ENCODE measurements at places on chromosomes 7 and 10.

DNA sequence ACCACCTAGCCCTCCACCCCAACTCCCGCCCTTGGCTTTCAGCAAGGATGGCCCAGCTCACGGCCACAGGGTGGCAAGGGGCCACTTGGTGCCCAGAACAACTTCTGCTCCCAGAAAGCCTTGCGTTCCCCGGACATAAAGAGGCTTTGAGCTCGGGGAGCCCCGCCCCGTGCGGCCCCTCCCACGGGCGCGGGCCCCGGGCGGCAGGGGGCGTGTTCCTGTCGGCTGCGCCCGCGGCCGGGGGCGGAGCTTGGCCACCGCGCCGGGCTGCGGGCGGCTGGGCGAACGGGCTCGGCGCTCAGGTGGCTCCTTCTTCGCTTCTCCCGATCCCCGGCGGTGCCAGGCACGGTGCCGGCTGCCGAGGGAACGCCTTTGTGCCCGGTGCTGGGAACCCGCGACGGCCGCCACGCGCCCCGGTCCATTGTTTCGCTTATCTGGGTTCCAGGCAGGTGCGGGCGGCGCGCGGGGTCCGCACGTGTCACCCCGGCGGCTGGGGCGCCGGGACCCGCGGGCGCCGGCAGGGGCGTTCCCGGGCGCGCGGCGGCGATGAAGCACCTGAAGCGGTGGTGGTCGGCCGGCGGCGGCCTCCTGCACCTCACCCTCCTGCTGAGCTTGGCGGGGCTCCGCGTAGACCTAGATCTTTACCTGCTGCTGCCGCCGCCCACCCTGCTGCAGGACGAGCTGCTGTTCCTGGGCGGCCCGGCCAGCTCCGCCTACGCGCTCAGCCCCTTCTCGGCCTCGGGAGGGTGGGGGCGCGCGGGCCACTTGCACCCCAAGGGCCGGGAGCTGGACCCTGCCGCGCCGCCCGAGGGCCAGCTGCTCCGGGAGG lies at the start of gene NFE2L3:
Gene NFE2L3 (plus strand): TSS at position 246 of the 829 bp plus-strand sequence. CDS start 301 bp downstream, at position 547.
- DNase-seq: peak; percentile 81

DNA sequence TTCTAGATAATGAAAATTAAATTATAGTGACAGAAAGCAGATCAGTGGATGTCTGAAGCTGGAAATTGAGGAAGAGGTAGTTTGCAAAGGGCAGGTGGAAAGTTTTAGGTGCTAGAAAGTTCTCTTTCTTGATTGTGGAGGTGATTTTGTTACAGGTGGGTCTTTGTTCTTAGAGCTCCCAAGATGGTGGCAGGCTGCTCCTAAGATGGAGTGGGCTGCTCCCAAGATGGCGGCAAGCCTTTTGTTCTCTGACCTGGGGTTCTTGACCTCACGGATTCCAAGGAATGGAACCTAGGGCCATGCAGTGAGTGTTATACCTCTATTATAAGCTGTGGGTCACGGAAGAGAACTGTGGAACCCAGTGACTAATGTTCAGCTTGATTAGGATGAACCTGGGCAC lies 32.5 kb downstream of the SUGCT start:
- no peak for DNase-seq

- no peak for DNase-seq
These were observed 50.9 kb downstream of the EBF3 start for GRCh38 chr10:129912986-129913695.

- no peak for DNase-seq
These were observed 4.8 kb upstream of the CYP3A43 start for GRCh38 chr7:99822731-99823718.

- no peak for DNase-seq
These were observed 73.1 kb downstream of the GTF2IRD1 start for GRCh38 chr7:74526780-74527179.

DNA sequence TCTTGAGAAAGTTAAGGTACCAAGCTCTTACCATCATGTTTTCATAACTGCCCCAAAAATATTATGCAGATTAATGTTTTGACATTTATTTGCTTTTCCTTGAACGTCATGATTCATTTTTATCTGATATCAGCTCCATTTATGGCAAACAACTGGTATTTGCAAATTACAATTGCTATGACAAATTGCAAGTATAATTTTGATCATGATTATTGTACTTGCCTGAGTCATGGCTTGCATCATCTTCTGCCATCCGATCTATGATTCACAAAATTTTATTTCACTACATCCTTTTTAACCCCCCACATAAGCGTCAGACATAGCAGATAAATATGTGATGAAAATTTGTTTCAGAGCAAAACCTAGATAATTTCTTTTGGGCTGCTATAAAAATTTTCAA lies 155.0 kb downstream of the STK31 start:
- peak; percentile 49 for DNase-seq

GRCh38 chr7:155602750-155603149 lies 41.7 kb upstream of the RBM33 start:
- DNase-seq: no peak

DNA sequence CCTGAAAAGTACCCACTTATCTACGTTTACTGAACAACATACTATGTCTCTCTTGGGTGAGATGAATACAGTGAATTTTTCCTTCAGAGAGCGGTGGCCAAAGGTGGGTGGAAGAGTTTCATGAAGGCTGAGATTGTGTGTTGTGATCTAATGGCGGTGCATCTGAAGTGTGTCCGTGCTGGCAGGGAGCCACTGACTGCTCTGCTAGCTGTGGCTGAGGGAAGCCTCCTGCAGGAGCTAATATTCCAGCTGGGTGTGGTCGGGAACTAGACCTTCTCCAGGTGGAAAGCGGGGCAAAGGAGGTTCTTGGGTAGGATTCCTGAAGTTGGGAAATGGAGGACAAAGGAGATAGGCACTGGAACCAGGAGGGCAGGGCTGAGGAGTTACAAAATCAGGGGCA lies 69.2 kb upstream of the GRB10 start:
- no peak for DNase-seq

DNA sequence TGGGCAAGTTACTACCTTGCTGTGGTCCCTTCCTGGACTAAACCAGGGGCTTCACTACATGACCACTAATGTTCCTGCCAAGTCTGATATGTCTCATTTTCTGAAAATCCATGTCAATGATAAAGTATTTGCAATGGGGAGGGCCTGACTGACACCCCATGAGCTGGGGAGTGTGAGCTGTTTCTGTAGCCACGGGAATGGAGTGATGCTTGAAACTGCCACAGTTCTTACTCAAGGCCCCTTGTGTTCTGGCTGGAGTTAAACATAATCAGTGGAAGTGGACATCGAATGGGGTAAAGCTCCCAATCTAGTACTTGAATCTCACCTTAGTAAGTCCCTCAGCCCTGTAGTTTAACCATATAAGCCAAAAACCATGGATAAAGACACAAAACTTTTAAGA lies 61.9 kb upstream of the PDLIM1 start:
- DNase-seq: no peak

DNA sequence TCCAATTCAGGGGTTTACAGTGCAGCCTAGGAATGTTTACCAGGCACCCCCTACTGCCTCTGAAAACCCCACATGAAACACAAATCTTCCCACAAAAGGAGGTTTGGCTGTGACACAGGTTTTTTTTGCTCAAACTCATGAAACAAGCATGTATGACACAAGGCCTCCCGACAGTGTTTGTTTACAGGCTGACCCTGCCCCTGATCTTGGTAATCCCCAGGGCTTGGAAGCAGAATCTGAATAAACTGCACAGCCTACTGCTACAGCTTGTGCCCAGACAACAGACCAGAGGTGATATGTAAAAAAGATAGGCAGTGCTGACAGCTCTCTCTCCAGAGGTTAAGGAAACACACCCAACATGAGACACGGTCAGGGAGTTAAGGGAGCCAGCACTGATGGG lies 184.2 kb downstream of the KMT2E start:
- DNase-seq: peak; percentile 83

- no peak for DNase-seq
These were observed 463.6 kb downstream of the ZWINT start for GRCh38 chr10:55897490-55897921.

DNA sequence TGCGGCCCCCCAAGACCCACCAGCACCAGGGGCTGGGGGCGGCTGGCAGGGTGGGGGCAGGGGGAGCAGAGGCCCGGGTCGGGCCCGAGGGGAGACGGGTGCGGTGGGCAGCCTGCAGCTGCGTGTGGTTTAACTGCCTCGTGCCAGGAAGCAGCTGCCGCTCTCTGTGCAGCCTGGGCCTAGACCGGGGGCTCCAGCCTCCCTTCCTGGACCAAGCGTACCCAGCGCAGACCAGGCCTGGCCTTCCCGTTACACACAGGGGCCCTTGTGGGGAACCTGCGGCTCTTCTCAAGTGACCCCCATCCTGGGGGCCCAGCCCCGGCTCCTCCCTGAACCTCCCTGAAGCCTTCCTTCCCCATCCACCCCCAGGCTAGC lies 6.6 kb upstream of the INTS1 start:
- no peak for DNase-seq

DNA sequence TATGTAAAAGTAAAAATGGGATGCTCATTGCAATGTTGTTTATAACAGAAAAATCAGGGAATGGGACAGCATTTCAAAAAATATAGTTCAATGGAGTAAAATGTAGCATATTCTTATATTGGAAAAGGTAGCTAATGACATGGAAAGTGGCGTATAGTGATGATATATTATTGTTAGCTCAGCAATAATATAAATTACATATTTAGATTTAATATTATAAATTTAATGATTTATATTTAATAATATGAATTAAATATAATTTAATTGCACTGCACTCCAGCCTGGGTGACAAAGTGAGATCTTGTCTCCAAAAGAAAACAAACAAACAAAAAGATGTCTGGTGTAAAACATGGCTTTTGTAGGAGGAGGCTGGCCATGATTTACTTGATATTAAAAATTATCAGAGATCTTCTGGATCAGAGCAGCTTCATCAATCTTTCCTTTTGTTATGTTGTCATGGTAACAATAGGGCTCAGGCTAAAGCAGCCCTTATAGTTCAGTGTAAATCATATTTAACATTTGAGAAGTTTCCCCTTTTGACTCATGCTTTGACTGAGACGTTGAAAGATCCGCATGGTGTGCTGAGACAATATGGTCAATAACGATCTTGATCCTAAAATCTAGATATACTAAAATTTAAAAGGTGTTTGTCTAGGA lies 23.2 kb downstream of the OR6B1 start:
- no peak for DNase-seq

- DNase-seq: no peak
These were observed 159.8 kb downstream of the PIP4K2A start for GRCh38 chr10:22554461-22555182.

DNA sequence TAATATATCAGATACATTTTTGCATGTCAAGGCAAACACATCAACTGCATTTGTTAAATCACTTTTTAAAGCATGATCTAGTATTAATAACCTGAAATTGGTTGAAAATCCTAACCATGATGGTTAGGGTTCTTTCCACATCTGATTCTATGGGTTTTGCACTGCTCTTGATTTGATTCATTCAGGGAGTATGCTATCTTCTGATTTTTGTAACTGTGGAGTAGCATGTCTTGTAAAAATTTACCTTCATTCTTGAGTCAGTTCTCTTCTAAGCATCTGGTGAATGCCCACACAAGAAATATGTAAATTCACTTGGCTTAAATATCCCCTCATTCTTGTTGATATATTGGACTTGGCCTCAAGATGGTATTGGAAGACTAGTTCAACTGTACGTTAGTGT lies 178.7 kb downstream of the KLF6 start:
- no peak for DNase-seq

DNA sequence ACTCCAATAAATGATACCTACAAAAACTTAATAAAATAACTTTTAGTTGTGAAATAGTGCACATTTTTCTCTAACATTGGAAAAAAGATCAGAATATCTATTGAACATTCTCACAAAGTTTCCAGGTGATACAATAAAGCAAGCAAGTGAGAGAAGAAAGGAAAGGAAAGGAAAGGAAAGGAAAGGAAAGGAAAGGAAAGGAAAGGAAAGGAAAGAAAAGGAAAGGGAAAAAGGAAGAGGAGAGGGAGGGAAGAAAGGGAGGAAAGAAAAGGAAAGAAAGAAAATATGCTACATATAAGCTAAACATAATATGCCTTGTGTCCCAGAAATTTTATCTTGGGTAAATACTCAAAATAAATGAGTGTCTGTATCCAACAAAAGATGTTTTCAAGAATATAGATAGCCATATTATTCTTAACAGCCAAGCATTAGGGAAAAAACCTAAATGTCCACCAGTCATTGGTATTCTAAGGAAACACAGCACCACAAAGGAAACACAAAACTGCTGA lies 510.2 kb upstream of the ZWINT start:
- no peak for DNase-seq

DNA sequence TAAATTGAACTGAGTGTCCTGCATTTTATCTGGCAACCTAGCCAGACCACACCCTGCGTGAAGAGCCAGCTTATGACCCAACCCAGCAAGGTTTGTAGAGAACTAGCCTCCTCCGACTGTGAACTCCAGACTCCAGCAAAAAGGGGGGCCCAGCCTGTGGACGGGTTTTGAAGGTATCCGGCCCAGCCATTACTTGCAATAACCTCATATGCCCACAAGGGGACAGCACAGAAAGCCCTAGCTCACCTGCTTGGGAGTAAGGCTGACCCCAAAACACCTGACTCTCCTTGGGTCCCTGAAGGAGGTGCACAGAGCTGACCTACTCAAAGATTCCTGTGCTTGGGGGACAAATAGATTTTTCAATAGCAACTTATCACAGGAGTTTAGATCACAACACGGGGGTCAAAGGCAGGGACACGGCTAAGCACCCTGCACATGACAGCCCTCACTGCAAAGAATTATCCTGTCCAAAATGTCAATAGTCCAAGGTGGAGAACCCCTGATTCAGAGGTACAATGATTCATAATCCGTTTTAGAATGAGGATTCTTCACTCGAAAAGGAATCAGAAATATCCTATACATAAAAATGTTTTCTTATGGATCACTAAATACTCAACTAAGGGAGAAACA lies 4.6 kb downstream of the TRPV6 start:
- no peak for DNase-seq

- peak; percentile 2 for DNase-seq
These were observed 106.3 kb downstream of the INSYN2A start for GRCh38 chr10:127090138-127090537.

All from M059J (cell line).